ENCODE measurements at places on chromosomes 6 and 20.

DNA sequence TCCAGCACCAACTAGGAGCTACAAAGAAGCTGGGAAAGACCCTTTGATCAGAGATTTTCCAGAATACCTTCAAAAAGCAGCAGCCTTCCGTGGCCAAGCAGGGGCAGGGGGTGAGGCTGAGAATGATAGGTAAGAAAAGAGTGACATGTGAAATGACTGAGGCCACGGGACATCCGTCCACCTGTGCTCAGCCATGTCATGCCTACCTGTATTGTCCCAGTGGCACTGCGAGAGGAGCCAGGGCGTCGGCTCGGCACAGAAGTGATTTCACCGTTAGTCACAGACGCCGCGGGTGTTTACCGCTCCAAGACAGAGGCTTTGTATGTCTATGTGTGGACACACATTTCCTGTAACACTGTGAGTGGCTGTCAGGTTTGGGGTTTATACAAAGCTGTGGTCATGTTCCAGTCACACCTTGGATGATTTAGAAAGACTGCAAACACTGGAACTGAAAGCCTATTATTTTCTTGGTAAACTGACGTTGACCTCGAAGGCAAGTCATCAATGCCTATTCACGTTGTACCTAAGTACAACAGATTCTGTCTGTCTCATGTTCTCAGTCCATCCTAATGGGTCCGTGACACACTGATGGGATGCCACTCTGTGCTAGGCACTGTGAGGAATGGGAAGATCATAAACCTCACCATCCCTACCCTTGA, 32.1 kb upstream of the JAG1 start:
- no peak overlapping the region for H3K27ac ChIP-seq
- H3K36me3 ChIP-seq, result no peaks in the 10 kb centered on the region
- no peaks in the 10 kb centered on the region for H3K27me3 ChIP-seq
- DNase-seq, result no peak
- H3K4me3 ChIP-seq, result no peak overlapping the region

DNA sequence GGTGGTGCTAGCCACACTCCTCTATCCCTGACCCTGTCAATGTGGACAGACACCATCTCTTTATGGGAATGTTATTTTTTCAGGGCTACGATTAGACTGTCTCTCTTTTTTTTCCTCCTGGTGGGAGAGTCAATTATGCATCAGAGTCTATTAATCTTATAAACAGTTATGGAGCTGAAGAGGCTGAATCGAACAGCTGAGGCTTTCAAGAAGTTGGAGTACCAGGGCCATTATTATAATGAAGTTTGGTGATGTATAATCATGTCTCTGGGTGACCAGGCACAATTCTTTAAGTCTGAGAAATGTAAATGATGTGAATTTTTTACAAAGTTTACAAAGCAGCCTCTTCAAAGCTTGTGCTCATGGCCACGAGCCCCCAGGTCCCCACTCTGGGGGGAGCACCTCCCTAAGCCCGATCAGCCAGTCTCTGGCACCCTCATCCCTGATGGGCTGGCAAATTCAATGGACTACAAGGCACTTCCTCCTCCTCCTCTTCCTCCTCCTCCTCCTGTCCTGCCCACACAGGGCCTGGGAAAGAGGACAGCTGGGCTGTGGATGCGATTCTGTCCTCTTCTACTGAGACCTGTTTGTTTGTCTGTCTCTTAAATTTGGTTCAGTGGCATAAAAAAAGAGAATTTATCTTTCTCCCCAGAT, 43.9 kb upstream of the QKI start:
- no peaks in the 10 kb centered on the region for H3K4me1 ChIP-seq
- no peak for DNase-seq
- H3K36me3 ChIP-seq, result no peaks in the 10 kb centered on the region
- H3K27me3 ChIP-seq, result no peaks in the 10 kb centered on the region

GRCh38 chr6:158564243-158565121, 4.6 kb downstream of the TMEM181 start:
- no peaks in the 10 kb centered on the region for H3K27me3 ChIP-seq
- H3K4me1 ChIP-seq, result peaks cover 15% of the 10 kb centered on the region
- no peak overlapping the region for H3K4me3 ChIP-seq
- no peaks in the 10 kb centered on the region for H3K36me3 ChIP-seq
- H3K27ac ChIP-seq, result no peak overlapping the region

DNA sequence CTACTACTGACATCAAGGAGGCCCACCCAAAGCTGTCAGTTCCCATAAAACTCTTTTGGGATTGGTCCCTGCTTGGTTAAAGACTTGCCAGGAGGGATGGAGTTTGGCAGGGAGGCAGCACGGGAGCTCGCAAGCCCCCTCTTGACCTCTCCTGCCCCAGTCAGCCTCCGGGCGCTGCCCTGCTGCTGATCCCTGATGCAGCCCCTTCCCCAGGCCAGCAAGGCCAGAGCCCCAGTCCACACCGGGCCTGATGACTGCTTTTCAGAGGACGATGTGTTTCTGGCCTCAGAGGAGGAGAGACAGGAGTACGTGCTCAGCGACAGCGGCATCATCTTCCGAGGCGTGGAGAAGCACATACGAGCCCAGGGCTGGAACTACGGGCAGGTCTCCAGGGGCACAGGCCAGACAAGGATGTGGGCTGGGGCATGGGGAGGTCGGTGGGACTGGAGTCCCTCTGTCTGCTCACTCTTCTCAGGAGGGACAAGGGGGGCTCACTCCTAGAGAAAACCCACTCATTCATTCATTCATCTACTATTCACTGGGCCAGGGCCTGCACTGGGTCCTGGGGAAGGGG, 15.6 kb downstream of the TGM6 start:
- no peaks in the 10 kb centered on the region for H3K4me1 ChIP-seq
- no peaks in the 10 kb centered on the region for H3K27me3 ChIP-seq
- no peaks in the 10 kb centered on the region for H3K36me3 ChIP-seq
- no peak for DNase-seq
- no peak overlapping the region for H3K27ac ChIP-seq
- no peak overlapping the region for H3K4me3 ChIP-seq

DNA sequence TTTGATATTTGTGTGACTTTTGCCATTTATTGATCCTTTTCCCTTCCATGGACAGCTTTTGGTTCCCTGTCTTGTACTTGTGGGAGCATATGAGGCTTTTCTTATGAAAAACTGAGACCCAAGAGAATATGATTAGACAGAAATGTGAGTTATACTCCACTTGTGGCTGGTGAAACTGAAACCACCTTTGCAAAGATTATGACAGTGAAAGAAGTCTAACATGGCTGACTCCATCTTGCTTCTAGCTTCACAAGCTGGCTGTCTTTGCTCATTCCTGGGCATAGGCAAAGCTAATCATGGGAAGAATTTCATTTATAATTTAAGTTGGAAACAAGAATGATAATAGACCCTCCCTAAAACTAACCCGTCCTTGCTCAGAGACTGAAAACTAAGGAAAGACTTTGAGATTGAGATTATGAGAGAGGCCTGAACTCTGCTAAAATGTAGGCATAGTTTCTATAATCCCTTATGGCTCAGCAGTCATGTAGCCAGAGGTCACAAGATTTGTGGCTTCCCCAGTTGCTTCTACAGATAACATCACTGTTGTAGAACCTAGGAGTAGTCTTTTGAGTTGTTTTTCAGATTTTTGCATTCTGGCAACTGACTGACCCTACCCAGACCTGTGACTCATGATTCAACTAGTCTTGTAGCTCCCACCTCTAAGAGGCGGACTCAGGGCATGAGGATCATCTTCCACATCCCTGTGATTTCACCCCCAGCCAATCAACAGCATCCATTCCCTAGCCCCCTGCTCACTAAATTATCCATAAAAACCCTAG, 50.9 kb upstream of the CD2AP start:
- no peak for DNase-seq
- H3K4me1 ChIP-seq, result no peaks in the 10 kb centered on the region
- H3K27me3 ChIP-seq, result no peaks in the 10 kb centered on the region
- H3K4me3 ChIP-seq, result no peak overlapping the region

DNA sequence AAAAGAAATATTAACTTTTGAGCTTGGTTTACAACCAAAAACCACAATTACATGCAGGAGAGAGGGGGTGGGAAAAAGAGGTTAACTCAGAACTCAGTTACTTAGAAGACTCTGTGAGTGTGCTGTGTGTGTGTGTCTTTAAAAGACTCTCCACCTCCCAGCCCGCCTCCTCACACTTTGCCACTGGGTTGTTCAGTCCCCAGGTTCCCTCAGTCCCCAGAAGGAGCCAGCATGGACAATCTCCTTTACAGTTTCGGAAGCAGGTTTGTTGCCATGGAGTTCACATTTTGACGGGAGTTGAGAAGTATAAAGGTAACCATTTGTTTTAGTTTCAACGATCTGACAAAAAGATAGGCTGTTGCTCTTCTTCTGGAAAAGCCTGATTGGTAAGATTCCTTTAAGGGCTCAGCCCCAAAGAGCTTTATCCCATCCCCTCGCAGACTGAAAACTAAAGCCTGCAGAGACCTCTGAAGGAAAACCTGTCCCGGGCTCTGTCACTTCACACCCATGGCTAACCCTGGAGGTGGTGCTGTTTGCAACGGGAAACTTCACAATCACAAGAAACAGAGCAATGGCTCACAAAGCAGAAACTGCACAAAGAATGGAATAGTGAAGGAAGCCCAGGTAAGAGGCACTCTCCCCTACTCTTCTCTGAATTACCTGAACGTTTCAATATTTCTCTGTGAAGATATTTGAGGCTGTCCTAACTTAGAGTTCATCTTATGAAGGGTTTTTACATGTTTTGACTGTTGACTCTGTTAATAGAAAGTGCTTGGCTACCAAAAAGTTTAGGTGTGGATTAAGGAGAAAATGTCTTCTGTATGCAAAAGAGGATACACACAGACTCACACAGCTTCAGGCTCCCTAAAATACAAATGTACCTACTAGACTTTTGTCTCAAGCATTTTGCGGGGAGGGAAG, at the start of gene SPTLC3:
TSS of gene SPTLC3 (plus strand) at position 212 of the 921 bp plus-strand sequence. CDS start at position 508, 296 bp downstream.
- no peak for DNase-seq
- peak within 1 kb of the TSS; percentile 55 for H3K27ac ChIP-seq
- no peaks in the 10 kb centered on the region for H3K4me1 ChIP-seq
- H3K36me3 ChIP-seq, result no peaks in the 10 kb centered on the region
- H3K27me3 ChIP-seq, result no peaks in the 10 kb centered on the region
- H3K4me3 ChIP-seq, result peak within 1 kb of the TSS; percentile 60

DNA sequence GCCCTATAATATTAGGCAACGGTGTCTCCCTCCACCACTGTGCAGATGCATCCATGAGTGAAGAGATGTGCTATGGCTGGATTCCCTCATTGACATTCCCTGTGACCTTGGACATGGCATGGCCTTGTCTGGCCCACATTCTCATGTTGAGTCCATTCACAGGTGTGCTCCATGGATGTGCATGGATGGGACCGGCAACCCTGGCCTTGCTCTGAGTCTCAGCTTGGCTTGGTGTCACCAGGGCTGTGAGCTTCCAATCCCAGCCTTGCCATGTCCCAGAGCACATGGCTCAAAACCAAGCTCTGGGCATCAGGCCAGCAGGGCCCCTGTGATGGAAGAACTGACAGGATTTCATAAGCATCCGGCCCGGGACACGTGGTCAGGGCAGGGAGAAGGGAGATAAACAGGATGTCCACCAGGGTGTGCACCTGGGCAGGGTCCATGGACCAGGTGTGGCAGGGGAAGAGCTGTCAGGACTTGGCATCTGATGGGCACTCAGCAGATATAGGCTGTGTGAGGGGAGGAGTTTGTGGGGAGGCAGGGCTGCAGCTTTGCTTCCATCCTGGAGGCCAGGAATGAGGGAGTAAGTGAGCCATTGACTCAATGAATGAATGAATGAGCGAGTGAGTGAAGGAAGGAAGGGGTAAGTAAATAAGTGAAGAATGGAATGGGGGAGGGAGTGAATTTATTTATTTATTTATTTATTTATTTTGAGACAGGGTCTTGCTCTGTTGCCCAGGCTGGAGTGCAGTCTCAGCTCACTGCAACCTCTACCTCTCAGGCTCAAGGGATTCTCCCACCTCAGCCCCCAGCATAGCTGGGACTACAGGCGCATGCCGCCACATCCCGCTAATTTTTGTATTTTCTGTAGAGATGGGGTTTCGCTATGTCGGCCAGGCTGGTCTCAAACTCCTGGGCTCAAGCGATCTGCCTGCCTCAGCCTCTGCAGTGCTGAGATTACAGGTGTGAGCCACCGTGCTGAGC, 15.7 kb downstream of the NRSN2 start:
- peak; percentile 82 for DNase-seq
- H3K27me3 ChIP-seq, result no peaks in the 10 kb centered on the region
- no peaks in the 10 kb centered on the region for H3K36me3 ChIP-seq
- H3K27ac ChIP-seq, result no peak overlapping the region
- no peak overlapping the region for H3K4me3 ChIP-seq

DNA sequence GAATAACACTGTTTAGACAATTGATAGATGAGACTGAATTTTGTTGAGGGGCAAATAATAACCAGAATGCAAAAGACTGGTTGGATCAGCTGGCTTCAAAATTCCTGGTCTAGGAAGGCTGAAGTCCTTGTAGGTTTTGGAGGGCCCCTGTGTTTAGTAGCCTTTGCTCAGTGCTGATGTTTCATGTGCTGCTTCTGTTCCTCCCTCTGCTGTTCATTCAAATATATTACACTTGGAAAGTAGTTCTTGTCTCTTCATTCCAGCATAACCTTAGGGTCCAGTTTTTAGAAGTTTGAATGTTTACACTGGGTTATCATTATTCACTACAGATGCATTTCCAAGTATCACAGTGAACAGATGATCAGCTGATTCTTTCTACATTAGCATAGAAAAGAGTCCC, 72.5 kb downstream of the FLRT3 start:
- no peaks in the 10 kb centered on the region for H3K4me1 ChIP-seq
- H3K36me3 ChIP-seq, result no peaks in the 10 kb centered on the region
- H3K27me3 ChIP-seq, result no peaks in the 10 kb centered on the region
- no peak overlapping the region for H3K27ac ChIP-seq

- H3K4me3 ChIP-seq, result no peak overlapping the region
- peaks cover 19% of the 10 kb centered on the region for H3K4me1 ChIP-seq
- no peak overlapping the region for H3K27ac ChIP-seq
- H3K36me3 ChIP-seq, result no peaks in the 10 kb centered on the region
- no peak for DNase-seq
- H3K27me3 ChIP-seq, result no peaks in the 10 kb centered on the region
These were observed 72.9 kb downstream of the ATG5 start for GRCh38 chr6:106252687-106253086.

- H3K36me3 ChIP-seq, result no peaks in the 10 kb centered on the region
- DNase-seq, result no peak
- no peak overlapping the region for H3K27ac ChIP-seq
- no peaks in the 10 kb centered on the region for H3K4me1 ChIP-seq
- no peak overlapping the region for H3K4me3 ChIP-seq
These were observed 53.5 kb upstream of the SLC2A12 start for GRCh38 chr6:134105940-134106339.

DNA sequence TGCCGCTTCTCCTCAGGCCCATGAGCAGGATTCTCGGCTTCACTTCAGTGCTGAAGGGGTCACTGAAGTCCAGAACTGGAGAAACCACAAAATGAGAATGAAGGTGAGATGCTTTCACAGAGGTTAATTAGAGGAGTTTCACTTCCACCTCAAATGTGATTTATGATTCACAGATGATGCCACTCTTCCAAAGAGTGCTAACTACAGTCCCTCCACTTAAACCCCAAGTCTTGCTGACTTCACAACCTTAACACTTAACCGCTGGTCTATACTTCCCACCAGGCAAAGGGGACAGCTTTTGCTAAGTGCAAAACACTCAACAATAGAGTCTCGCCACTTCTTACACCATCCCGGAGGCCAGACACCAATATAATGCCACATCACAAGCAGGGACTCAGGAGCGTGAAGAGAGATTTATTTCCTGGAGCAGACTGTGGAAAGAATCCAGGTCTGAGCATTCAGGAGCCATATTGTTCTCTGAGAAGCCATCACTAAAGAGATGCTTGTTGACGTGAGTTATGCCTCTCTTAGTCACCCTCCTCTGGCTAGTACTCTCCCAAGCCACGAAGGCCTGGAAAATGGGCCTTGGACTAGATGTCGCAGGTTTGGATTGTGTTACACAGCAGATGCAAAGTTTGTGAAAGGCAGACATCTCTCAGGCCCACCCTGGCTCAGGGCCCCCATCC, 24.4 kb downstream of the RRAGD start:
- H3K27ac ChIP-seq, result peak overlapping the region; percentile 88
- H3K4me1 ChIP-seq, result peaks cover 59% of the 10 kb centered on the region
- H3K36me3 ChIP-seq, result peaks cover 5% of the 10 kb centered on the region
- no peaks in the 10 kb centered on the region for H3K27me3 ChIP-seq

All from psoas muscle (tissue), 8 donors.